NCI-H1417 treated with DMSO at 0.1 percent for 48 hours (cell line): ENCODE measurements at places on chromosomes 7 and 10.
A peak's percentile ranks its signal among the peaks of the same experiment; 100 is the strongest.

GRCh38 chr7:81111781-81112540, 193.1 kb upstream of the SEMA3C start:
- DNase-seq = peak; percentile 77

GRCh38 chr7:109259151-109259550, 689.5 kb downstream of the DNAJB9 start:
- no peak for DNase-seq

- DNase-seq = no peak
Measured at GRCh38 chr10:44779511-44779910, 131.6 kb upstream of the TMEM72 start.

DNA sequence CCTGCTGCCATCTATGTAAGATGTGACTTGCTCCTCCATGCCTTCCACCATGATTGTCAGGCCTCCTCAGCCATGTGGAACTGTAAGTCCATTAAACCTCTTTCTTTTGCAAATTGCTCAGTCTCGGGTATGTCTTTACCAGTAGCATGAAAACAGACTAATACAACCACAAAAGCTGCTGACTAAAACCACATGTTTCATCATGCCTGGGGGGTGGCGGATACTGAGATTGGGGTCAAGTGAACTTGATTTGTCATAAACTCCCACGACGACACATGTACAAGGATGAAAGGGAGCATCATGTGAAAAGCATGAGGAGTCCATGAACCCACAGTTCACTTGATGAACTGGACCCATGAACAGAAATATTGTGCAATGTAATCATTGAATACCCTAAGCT, 134.9 kb upstream of the ANK3 start:
- no peak for DNase-seq

- DNase-seq = no peak
Measured at GRCh38 chr7:138875794-138876193, 77.8 kb upstream of the ATP6V0A4 start.

- DNase-seq = no peak
Measured at GRCh38 chr10:124493214-124493882, 31.7 kb downstream of the LHPP start.

DNA sequence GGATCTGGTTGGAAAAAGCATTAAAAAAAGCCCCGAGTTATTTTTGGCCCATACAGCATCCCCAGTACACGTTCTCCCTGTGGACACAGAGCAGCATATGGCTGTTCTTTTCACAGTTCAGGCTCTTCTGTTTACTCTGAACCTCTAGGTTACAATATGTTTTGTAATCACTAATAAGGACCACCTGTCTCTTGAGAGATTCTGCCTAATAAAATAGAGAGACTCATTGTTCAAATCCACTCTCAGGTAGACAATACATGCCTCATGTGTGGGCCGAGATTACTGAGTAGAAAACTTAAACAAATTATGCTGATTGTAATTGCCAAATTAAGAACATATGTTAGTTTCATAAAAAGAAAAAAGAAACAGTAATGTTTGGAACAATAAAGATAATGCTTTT, 647.7 kb downstream of the GRM8 start:
- peak; percentile 70 for DNase-seq

DNA sequence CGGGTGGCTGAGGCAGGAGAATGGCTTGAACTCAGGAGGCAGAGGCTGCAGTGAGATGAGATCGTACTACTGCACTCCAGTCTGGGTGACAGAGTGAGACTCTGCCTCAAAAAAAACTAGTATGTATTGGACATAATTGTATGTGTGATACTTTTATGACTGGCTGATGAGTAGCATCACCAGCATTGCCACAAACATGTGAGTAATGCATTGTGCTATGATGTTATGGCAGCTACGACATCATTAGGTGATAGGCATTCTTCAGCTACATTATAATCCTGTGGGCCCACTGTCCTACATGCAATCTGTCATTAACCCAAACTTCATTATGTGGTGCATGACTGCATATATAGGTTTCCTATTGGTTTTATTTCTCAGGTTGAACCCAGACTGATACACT, 352.4 kb downstream of the GALNT17 start:
- no peak for DNase-seq

- DNase-seq = no peak
Measured at GRCh38 chr7:158858592-158859503, 2.5 kb downstream of the DYNC2I1 start.

- no peak for DNase-seq
Measured at GRCh38 chr10:123529146-123529760, 136.9 kb upstream of the GPR26 start.

DNA sequence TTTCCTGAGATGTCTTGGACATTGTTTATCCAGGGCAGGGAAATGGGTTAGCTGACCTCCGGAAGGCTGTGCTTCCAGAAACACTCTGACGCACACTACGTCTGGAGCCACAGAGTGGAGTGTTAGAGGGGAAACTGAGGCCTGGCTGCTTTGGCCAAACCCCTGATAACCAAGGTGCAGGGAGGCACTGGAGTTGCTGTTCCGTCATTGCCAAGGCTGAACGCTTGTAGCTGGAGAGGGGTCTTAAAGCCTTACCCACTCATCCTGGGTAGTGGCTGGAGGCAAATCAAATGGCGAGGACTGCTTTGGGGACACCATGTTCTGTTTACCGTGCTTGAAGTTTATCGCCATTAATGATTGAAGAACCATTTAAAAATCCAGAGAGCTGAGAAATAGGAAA, 604.1 kb upstream of the FOXK1 start:
- DNase-seq = no peak

- no peak for DNase-seq
Measured at GRCh38 chr10:56844978-56845529, 484.0 kb upstream of the ZWINT start.

DNA sequence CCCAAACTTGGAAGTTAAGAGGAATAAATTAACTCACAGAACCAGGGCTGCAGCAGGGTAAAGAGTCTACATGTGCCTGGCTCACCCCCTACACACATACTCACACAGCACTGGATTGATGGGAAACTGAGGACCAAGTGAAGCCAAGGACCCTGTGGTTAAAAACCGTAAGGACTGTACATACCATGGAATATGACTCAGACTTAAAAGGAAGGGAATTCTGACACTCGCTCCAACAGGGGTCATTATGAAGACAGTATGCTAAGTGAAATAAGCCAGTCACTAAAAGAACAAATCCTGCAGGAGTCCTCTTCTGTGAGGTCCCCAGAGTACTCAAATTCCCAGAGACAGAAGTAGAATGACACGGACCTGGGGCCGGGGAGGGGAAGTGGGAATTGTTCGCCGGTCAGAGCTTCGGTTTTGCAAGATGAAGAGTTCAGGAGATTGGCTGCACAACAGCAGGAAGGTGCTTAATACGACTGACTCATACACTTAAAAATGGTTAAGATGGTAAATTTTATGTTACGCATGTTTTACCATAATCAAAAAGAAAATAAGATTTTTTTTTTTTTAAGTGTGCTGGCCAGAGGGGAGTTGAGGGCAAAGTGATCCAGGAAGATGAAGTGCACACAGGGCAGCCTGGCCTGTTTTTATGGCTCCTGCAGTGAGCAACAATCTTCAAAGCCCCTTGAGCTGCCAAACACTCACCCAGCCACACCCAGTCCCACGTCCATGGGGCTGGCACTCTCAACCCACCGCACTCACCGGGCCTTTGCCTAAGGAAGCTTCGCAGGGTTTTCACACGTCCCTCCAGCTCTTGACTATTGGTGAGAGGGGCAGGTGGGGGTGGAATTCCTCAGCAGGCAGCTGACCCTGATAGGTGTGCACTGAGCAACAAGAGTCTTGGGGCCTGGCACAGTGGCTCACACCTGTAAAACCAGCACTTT, 26.4 kb downstream of the DRGX start:
- no peak for DNase-seq

DNA sequence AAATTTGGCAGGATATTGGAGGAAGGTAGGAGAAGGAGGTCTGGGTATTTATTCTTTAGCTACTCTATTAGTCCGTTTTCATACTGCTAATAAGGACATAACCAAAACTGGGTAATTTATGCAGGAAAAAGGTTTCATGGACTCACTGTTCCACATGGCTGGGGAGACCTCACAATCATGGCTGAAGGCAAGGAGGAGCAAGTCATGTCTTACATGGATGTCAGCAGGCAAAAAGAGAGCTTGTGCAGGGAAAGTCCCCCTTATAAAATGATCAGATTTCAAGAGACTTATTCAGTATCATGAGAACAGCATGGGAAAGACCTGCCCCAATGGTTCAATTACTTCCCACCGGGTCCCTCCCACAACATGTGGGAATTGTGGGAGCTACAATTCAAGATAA, 1.9 kb upstream of the INMT start:
- DNase-seq = no peak

GRCh38 chr7:94216944-94217461, 177.7 kb upstream of the COL1A2 start:
- DNase-seq = no peak

DNA sequence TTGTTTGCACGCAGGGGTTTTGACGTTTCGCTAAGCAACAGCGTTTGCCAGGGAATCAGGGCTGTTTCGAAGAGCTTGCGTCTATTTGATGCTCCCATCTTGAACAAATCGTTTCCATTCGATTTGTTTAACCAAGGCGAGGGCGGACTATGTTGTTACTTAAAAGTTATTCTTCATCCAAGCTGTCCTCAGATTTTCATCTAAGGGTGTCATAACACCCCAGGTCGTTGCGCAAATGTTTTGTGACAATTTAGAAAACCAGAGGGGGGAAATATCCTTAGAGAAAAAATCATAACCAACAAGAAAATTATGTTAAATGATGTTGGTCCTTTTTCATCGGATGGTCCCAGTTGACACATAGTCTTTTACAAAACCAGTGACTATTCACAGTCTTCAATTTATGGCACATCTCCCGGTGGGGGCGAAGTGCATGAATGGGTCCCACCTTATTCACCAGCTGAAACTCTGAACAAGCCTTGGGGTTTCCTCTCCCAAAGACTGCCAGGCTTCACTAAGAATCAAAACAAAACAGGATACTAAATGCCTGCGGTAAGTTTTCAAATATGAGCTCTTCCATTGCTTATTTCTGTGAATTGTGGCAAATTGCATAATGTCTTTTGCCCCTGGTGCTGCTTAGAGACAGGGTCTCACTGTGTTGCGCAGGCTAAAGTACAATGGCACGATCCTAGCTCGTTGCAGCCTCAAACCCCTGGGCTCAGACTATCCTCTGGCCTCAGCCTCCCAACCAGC, 109.9 kb downstream of the REEP3 start:
- no peak for DNase-seq

DNA sequence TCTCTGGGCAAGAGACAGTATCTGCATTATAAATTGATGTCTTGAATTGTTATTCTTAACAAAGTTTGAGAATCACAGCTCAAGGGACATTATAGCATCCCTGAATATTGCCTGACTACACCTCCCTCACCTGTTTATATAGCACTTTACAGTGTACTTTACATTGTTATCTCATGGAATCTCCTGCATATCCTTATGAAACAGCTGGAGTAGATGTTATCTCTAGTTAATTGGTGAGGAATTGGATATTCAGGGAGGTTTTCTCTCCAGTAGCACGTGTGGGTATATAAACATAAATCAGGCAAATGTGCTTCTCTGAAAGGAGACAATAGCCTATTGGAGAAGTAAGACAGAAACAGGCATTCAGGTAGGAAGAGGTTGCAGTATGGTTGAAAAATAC, 117.2 kb downstream of the SRI start:
- DNase-seq = no peak

GRCh38 chr10:63262430-63263073, 129.4 kb downstream of the NRBF2 start:
- DNase-seq = no peak

GRCh38 chr7:117619681-117620080, 139.9 kb downstream of the CFTR start:
- no peak for DNase-seq
